ENCODE measurements at places on chromosomes 12 and 14.

- no peak for DNase-seq
Observed at GRCh38 chr12:111758120-111758561, 8.6 kb upstream of the ALDH2 start.

GRCh38 chr14:101905614-101906013, 58.8 kb upstream of the DYNC1H1 start:
- no peak for DNase-seq

DNA sequence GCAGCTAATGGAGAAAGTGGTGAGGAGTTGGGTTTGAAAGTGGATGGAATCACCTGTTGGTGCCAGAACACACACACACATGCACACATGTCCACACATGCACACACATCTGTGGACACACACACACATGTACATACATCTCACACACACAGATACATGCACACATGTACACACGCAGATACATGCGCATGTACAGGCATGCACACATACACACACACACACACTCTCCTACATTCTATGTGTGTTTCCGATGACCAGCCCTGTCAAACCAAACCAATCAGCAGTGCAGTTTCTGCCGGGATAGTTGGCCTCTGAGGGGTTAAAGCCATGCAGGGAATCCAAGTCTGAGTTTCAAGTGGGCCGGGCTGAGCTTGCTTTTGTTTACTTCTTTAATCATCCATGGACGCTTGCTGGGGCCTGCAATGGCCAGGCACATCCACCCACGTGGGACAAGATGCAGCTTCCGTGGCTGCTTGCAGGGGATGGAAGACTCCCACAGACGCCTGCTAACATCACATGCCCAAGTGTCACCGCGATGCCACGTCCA, 52.5 kb downstream of the GALNT9 start:
- no peak for DNase-seq

DNA sequence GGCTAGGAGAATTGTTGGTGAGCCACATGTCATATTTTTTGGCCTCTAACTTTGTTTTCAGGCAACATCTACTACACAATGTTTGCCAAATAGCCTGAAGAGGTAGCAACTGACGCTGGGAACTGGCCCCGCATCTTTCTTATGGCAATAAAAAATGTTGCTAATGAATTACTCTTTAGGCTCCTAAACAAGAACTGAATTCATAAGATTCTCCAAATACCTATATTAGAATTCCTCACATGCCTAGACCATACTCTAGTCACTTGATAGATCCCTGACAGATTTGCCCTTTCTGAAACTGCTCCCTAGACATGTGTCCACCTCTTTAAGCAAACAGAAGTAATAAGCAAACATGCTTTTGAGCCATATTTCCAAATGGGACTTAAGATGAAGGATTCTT, 209.0 kb upstream of the ATXN7L3B start:
- DNase-seq = no peak

DNA sequence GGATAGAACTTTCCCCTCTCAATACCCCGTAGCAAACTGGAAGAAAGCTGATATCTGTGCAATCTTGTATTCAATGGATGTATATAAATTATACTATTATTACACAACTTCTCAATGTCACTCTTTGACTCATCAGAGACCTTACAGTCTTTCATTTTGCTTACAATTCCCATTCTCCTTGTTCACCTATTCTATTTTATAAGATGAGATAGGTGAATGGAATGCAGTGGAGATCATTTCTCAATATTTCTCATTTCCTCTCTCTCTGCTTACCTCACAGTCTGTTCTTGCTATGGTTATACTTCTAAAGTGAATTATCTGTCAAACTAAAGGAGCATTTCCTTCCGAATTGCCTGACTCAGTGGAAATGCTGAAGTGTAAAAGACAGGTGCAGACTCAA, 14.9 kb downstream of the FOXA1 start:
- no peak for DNase-seq

DNA sequence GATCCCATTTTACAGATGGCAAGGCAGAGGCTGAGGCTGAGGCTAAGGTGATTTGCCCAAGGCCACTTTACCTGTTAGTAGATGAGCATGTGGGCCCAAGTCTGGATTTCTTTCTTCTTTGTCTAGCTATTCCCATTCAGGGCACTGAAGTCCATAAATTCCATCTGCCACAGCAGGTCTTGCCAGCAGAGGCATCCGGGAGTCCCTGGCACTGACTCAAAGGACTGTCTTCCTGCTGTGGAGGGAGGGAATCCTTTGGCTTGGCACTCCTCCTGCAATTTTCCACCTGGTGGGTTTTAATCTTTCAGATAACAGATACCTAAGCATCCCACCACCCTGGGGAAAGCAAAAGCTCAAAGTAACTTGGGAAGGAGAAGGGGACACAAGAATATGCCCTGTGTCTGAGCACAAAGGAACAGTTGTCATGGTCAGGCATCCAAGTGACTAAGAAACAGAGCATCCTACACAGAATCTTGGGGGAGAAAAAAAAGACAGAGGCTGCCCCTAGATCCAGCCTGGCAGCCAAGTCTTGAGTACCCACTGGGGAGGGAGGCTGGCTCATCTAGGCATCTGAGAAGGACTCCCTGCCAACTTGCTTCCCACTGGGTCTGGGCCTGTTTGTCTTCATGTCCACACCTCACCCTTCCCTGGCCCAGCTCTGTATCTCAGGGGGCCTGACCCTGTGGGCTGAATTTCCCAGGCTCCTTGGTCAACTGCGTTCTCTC, 35.6 kb upstream of the CMKLR1 start:
- no peak for DNase-seq

DNA sequence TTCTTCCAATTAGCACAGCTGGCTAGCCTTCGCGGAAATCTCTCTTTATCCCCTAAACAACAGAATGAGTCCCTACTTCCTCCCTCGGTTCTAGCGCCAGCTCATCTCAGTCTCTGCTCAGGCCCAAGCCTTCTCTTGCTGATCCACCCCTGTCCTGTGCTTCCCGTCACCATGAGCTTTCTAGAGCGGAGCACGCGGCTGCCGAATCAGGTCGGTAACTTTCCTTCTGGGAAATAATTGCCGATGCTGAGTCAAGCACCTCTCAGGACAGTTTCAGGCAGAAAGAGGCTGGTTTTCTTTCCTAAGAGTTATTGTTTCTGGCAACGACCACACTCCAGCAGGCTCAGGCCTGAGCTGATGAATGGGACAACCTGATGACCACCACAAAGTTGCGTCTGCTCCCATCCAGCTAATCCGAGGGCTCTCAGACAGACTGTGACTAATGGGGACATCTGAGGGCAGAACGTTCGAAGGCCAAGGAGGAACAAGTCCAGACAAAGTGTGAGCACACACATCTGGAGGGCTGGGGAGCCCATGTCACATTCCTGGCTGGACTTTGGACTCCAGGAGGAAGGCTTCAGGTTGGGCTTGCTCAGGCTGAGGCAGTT, 13.6 kb upstream of the GPR68 start:
- no peak for DNase-seq

- DNase-seq = no peak
Observed at GRCh38 chr12:125518074-125518473, 452.8 kb downstream of the AACS start.

DNA sequence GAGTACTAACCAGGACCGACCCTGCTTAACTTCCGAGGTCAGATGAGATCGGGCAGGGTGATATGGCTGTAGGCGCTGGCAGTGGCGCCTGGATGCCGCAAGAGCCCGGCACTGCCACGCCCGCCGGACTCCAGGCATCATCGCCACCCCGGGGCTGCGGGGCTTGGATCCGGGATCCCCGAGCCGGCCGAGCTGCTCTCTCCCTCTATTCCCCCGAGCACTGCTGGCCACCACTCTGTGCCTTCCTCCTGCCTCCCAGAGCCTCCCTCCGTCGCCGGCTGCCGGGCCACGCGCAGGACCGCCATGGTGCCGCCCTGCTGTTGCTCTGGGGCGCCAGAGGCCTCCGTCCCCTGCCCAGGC, 153.2 kb upstream of the ALG10B start:
- no peak for DNase-seq

DNA sequence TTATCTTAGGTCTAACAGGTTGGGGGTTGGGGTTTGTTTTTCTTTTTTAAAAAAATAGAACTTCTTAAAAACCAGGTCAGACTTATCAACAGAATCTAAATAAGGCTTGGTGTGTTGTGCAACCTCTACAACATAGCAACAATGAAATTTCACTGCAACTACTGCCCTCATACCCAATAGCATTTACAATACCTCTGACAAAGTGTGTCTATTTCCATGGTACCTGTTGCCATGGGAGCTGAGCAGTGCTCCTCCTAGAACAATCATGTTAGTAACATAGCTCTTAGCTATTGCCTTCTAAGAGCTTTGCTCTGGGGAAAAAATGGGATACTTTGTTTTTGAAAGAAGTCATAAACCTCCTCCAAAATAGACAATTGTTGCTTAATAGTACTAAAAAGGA, 103.3 kb upstream of the CCDC175 start:
- DNase-seq = no peak

DNA sequence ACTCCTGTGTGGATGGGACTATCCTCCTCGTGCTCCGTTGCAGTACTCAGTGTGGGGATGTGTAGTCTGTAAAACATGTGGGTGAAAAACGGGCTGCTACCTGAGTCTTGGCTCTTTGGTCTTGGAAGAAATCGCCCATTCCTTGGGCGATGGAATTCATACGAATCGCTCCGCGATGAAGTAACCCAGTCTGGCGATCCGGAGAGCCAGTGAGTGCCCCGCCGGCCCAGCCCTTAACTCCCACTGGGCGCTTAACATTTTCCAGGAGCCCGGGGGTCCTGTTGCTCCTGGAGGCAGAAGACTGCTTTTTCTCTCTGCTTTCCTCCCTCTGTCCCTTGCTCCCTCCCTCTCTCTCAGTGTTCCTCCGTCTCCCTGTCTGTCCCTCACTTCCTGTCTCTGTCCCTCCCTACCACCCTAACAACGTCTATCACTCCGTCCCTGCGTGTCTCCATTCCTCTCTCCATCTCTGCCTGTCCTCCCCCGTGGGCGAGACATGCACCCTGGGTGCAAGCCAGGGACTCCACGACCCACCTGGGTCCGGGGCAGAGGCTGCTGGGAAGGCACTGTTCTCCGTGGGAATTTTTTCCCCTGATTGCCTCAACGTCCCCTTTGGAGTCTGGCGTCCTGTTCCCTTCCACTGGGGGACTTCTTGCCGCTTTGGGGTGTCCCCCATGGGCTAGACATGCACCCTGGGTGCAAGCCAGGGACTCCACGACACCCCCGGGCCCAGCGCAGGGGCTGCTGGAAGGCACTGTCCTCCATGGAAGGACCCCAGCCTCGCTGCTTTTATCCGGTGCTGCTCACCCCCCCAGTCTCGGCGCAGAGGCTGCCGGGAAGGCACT, 188.6 kb downstream of the ALG10 start:
- DNase-seq = no peak

DNA sequence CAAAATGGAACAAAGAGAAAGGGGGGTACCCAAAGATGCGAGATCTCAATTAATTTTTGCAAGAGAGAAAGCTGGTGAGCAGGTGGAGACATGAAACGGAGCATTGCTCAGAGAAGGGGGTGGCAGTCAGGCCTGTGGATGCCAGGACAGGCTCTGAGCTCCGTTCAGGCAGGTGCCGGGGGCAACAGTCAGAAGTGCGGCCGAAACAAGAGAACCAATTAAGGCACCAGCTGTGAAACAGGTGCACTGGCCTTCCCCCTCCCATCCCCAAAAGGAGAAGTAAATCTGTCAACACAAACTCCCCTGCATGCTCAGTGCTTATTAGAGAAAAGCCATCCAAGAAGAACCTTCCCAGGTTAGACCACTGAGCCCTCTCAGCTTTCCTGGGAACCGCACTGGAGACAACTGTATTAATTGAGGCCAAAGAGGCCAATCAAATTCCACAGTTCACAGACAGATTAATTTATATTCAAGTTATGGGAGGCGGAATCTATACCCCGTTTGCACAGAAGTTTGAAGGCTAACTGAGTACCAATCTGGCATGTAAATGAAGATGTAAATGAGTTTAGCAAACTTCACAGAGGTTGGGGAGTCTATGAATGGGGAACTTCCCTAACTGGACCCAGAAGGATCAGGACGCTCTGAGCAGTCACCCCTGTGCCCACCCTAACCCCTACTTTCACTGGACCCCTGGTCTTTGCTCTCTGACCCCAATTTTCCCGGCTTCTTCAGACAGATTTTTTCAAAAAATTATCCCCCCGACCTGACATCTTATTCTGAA, 20.9 kb downstream of the OAS2 start:
- no peak for DNase-seq

GRCh38 chr14:75292886-75293285, 14.3 kb downstream of the FOS start:
- DNase-seq = no peak

DNA sequence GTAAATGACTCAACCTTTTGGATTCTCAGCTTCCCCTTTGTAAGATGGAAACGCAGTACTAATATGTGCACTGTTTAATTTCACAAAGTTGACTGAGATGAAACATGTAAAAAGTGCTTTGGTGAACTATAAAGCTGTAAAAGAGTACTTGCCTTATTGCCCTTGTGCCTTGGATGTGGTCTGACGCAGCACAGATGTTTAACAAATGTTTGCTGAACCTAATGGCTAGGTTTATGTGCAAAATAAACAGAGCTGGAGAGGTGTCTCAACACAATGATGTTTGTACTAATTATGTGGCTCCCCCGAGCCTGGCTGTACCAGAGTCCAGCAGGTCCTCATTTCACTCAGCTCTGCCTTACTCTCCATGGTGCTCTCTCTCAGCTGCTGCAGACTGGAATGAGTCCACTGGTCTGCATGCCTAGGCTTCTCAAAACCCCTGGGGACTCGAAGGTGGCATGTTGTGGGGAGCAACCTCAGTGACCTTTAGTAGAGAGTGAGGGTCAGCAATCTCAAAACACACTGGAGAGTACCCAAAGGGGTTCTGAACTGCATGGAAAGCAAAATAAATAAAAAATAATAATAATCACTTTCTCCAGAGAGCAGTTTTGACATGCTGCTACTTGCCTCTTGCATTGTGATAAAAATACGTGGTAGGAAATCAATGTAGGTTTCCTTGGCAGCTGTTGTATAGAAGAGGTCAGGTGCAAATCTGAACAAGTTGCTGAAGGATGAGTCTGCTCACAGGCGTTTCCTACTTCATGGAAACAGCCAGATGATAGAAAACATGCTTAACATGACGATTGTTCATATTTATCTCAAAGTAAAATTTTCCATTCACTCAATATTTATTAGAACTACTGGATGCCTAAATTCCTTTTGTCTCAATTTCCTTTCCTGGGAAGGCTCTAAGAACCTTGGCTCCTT, 8.5 kb upstream of the AMIGO2 start:
- no peak for DNase-seq
